ENCODE measurements at places on chromosomes 2 and 18.
A peak's percentile ranks its signal among the peaks of the same experiment; 100 is the strongest.

GRCh38 chr2:204452464-204453023 is 92.7 kb upstream of the PARD3B start:
- no peak for DNase-seq

DNA sequence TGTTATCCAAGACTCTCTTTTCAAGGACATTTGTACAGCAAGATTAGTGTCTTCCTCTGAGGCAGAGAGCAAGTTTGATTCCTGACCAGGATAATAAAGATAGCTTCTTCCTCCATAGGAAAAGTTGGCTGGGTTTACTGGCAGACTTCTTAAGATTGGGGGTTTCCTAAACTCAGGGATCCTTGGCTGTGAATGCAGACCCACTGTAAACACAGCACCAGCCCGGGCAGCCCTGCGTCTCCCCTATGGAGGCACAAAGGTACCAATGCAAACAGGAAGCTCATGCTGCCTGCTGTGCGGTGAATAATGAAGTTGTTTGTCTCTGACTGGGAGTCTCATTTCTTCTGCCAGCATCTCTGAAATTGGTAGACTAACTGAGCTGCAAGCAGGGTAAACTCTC is 96.2 kb upstream of the ARHGAP28 start:
- no peak for DNase-seq

DNA sequence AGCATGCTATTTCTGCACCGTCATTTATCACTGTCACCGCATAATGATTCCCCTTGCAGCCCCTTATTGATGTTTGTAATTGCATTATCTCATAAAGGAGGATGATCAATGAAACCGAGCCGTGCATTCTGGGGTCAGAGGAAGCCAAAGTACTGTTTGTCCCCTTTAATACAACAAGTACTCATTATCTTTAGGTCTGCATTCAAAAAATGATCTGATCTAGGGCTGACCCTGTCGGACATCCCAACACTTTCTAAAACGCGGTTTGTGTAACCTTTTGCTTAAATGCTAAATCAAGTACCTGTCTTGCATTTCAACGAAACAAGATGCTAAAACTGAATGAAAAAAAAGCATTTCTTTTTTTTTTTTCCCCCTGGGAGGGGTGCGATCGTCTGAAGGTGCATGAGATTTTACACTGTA is 143.8 kb downstream of the MEIS1 start:
- no peak for DNase-seq

DNA sequence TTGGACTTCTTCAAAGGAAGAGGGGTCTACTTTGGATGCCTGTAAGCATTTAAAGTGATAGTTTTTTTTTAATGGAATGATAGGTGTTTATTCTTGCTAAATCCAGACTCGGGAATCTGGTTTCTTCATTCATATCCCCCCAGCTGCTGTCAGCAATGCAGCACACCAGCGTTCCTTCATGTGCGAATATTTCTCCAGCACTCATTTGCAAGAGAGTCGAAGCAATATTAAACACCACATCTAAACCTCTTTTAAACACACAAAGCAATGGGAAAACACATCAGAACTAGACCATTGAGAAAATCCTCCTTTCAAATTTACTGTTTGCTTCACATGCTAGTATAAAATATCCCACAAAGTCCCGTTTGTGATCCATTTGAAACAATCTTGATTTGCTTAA is 563.7 kb downstream of the ARHGAP15 start:
- no peak for DNase-seq

GRCh38 chr2:50455351-50455939 is 576.5 kb downstream of the NRXN1 start:
- no peak for DNase-seq

DNA sequence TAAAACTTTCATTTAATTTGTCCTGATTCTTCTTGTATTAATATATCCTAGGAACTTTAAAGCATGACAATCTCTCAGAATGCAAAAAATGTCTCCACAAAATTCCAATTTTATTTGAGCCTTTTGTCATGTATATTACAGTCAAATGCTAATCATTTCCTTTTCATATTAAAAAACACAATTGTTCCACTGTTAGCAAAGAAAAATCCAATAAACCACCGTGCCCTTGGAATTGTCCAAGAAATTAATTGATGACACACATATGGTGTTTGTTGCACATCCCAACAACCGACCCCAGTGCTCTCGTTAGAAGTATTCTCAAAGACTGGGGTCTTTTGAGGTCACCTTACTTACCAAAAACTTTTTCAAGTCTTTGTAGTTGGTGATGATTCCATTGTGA is 28.1 kb downstream of the GFPT1 start:
- no peak for DNase-seq

DNA sequence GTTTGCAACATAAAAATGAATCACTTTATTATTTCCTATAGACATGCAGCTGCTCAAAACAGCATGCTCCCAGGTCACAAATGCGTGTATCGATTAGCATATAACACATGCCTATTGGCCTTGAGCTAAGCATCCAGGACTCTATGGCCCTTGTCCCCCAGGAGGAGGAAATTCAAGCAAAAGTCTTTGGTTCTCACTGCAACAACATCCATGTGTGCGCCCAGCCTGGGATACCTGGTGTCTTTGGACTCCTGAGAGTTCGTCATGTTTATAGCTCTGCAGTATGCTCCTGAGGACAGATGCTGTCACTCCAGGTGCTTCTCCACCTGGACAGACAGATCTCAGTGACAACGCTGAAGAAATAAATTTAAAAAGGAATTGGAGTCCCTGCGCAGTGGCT is 284.6 kb downstream of the PHLPP1 start:
- DNase-seq: no peak

DNA sequence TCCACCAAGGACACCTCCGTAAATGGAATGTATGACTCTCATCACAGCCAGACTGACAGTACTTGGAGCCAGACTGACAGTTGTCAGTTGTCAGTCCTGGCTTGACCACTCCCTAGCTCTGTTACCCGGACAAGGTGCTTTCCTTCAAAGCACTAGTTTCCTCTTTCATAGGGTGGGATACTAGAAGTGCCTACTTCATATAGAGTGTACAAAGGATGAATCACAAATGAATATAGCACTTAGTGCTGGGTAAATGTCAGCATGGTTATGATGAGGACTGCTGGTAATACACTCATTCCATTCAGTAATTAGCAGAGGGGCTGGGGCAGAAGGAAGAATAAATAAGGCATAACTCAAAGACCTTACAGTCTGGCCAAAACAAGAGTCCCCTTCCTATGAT is 91.4 kb downstream of the ARL4C start:
- DNase-seq: no peak

DNA sequence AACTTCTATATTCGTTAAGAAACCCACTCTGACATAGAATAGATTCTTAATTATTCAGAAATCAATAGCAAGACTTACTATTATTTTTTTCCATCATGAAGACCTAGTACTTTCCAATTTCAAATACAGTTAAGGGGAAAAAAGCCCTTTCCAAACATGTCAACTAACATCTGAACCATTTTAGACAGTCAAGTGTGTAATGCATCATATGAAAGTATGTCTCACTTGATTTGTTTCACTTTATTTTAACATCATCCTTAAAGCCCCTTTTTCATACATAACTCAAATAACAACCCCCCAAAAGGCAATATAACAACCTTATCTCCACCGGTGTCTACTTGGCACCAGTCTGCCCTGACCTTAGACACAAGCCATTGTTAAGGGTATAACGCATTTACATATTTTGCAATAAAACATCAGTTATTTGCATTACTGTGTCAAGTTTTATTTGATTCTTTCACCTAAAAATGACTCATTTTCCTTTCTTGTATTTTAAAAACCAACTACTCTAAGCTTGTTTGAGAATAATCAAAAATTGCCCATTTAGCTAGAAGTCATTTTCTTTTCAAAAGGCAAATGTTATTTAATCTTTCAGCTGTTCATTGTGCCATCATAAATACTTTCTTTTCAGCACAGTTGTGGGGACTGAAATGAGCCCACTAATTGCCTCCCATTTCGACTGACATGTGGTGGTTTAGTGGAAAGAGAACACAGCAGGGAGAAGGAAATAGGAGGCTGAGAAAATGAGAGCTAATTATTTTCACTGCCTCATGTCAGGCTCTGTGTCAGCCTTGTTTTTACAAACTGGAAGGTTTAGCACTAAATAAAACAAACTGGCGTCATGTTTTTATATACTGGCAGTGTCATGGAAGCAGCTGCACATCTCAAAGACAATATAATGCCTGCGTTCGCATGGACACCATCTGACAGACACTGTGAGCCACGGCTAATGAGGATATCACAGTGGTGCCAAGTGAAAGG is 104.7 kb upstream of the CDCA7 start:
- no peak for DNase-seq

DNA sequence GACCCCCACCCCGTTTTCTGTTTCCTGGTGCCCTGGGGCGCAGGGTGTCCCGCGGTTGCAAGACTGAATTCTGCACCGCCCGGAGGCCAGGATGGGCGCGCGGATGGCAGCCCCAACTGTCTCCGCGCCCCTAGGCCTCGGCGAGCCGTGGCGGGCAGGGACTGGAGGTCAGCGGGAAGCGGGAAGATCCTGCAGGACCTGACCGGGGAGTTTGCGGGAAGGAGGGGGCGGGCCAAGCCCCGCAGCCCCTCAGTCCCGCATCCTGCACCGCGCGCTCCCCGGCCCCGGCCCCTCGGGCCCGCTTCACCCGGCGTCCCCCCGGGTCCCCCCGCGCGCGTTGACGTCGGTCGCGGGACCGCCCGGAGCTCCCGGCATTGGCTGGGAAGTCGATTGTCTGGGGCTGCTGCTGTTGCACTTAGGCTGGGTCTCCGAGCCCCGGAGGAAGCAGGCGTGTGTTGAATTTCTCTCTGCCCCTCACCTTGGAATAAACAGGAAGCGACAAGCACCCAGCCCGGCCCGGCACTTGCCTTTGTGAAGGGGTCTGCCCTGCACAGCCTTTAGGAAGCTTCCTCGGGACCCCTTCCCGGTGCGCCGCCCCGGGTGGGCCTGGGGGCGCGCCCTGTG is at the start of gene LDLRAD4:
TSS of gene LDLRAD4 (plus strand) at position 393 of the 624 bp plus-strand sequence.
- peak; percentile 17 for DNase-seq

DNA sequence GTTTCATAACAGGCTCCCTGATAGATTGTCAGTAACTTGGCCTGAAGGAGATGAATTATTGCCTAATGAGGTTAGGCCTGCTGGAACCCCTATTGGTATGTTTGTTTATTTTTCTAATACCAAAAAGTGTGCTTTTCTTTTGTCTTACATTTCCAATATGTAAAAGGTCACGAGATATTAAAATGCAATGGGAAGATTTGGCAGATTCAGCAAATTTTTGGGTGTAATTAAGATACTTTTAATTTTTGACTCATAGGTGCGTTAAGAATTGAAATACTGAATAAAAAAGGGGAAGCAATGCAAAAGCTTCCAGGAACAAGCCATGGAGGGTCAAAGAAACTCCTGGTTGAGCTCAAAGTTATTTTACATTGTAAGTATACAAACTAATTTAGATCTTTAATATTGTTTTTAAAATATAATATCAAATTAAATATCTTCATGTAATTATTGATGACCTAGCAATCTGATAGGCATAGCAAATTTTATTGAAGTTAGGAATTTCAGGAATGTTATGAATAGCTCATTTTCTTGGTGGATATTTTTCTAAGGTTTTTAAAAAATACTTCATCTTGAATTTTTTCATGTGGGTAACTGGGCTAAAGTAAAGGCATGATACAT is 52.1 kb downstream of the SMCHD1 start:
- DNase-seq: no peak

DNA sequence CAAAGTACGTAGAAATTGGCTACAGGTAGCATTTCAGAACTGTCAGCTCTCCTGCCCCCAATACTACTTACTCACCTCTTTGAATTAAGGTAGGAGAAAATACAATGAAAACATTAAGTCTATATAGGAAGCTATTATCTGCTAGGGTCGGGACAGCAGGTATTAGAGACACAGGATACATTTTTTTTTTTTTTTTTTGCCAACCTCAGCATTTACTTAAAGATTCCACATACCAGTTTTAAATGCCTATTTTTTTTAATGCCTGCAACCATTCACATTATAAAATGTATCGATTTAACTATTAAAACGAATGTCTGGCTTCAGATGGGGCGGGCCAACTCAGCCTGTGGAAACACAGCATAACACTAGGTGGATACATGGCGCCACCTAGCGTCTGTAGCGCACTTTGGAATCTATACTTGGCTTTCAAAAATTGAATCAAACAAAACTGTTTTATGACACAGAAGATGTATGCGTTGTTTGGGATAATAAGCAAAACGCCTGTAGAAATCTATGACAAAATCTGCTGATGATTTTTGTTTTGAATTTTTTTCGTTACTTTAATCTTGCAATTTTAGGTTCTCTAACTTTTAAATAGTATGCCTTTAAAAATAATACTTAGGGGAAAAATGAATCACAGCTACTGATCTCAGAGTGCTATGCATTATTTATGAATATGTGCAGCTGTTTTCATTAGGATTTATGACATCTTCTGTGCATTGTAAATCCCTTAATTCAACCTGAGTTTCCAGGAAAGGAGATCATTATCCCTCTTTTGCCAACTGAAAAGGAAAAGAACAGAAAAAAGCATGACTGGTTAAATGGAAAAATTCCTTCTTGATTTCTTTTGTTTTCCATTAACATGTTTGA is 261.0 kb downstream of the NYAP2 start:
- peak; percentile 57 for DNase-seq

DNA sequence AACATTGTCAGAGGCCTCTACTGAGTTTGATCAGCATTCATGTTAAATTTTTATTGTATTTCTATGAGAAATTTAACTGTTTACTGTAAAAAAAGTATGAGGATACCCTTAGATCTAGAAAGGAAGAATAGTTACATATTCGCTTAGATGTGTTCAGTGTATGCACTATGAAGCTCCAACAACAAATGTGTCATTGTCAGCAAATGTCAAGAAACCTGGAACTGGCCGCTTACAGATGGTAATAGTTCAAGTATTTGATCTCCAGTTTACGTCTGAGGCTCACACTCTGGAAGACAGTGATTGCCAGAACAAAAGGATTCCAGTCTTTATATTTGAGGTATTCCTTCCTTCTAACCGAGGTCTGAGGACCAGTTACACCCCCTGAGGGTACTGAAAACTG is 921.2 kb upstream of the LRRTM1 start:
- DNase-seq: no peak

GRCh38 chr18:50928551-50928950 is 39.3 kb upstream of the ELAC1 start:
- no peak for DNase-seq

- DNase-seq: no peak
Measured at GRCh38 chr2:618005-618404, 59.2 kb downstream of the TMEM18 start.

- no peak for DNase-seq
Measured at GRCh38 chr2:100895934-100896685, 76.2 kb downstream of the NPAS2 start.

DNA sequence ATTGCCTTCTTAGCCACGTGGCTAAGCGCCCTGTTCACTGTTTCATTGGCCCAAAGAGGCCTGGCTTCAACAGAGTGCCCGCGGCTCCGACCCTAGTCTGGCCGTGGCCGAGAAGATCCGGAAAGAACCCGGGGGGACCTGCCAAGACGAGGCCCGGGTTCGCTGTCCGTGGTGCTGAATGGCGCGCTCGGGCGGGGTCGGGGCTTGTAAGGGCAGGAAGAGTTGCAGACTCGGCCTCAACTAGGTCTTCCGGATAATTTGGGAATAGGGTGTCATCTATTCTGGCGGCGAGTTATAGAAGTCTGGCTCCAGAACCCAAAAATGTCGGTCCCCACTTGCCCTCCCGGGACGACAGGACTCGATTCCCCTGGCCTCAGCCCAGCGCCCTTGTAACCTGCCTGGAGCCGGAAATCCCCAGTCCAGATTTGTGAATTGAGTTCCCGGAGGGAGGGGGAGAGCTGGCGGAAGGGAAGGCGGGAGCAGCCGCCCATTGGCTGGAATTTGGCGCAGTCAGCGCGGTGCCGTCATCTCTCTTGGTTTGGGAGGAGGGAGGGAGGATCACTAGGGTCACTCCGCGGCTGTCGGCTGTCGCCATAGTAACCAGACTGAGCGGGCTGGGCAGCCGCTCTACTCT is 3.5 kb downstream of the CDK5R2 start:
- no peak for DNase-seq

GRCh38 chr2:65103013-65103715 is 26.7 kb downstream of the RAB1A start:
- no peak for DNase-seq
